Caco-2 (cell line): ENCODE measurements at places on chromosomes 7 and 10. TPM values are rescaled to one million over a fixed set of nuclear protein-coding genes. Genes with fewer than 3 reads are reported as not detected.
A peak's percentile ranks its signal among the peaks of the same experiment; 100 is the strongest.

GRCh38 chr7:3888096-3888495, 587.0 kb downstream of the SDK1 start:
- no peak for DNase-seq

GRCh38 chr10:24346877-24347519, 138.1 kb downstream of the KIAA1217 start:
- no peak for DNase-seq

DNA sequence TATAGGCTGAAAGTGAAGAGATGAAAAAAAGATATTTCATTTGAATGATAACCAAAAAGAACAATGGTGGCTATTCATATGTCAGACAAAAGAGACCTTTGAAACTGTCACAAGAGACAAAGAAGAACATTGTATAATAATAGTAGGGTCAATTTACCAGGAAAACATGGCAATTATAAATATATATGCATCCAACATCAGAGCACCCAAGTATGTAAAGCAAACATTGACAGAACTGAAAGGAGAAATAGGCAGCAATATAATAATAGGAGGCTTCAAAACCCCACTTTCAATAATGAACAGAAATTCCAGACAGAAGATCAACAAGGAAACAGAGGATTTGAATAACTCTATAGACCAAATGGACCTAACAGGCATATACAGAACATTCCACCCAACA, 876.2 kb downstream of the GRID1 start:
- DNase-seq = no peak

GRCh38 chr7:112185005-112185834, 21.0 kb downstream of the DOCK4 start:
- no peak for DNase-seq

- peak; percentile 50 for DNase-seq
Observed at GRCh38 chr7:131106681-131107336, 220.9 kb upstream of the MKLN1 start.

- DNase-seq = no peak
Observed at GRCh38 chr7:128842674-128843641, 12.8 kb downstream of the FLNC start.

DNA sequence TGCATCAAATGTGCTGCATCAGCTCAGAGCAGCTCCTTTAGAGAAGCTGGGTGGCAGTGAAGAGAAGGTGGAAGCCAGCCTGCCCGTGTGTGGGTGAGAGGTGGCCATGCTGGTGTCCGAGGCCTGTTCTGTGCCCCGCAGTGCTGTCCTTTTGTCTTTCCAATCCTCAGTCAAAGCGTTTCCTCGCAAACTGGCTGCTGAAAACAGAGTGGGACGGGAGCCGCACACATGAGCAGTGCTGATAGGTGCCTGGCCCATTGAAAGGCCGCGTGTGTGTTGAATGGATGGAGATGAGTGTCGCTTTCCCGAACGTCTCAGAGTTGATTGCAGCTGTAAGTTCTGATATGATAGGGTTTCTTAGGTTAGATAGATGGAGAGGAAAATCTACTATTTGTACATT, 39.3 kb downstream of the WDR37 start:
- DNase-seq = no peak

DNA sequence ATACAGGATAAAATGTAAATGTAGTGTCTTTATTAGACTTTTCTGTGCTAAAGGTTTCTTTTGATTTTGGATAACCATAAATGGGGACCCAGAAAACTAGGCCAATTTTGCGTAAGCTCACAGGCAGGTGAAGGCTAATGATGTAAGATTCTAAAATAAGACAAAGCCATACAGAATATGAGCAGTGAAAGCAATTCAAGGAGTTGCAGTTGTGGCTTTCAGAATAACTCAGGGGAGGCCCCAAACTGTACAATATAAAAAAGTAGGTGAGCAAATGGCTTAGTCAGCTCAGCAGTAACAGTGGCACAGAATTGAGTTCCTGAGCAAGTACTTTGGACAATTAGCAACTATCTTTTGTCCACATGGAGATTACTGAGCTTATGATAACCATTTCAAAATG, 81.7 kb upstream of the NRP1 start:
- DNase-seq = no peak

DNA sequence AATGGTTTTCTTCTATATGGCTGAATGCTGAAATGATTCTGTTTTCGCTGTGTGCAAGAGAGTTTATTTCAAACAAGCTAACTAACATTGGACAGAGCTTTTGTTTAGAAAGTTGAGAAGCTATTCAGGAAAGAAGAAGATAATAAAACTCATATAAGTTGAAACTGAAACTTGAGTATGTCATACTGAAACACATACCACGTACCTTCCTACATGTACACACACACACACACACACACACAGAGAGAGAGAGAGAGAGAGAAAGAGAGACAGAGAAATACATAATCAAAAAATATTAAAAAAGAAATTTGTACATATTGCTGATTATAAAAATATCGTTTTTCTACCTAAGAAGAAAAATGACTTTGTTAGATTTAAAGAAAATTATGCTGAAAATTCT, 561.9 kb upstream of the KCND2 start:
- no peak for DNase-seq

DNA sequence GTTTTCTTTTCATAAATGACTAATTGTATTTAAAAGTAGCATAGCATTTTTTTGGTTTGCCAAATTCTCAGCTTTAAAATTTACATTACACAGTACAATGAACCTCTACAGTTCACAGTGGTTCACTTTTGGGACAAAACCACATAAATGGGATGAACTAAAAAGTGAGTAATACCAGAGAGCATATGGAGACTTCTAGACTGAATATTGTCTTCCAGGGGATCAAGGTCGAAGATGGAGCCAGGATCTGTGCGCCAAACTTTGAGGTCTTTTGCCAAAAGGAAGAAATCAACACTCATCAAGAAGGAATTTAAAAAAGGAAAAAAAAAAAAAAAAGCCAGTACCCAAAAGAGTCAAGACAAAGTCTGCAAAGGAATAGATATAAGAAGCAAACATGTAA, 87.5 kb downstream of the NEBL start:
- DNase-seq = no peak

GRCh38 chr7:131591687-131592319, 35.4 kb upstream of the PODXL start:
- no peak for DNase-seq

DNA sequence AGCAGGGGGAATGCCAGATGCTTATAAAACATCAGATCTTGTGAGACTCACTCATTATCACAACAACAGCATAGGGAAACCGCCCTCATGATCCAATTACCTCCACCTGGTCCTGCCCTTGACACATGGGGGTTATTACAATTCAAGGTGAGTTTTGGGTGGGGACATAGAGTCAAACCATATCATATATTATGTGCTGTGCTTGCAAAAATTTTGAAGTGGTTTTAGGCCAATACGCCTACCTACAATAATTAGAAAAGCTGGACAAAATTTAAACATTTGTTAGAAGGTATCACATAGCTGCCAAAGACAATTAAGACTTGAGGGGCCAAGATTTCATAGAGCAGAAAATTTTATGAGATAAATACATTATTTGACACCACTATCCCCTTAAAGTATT, 29.5 kb downstream of the NPSR1 start:
- DNase-seq = no peak

- DNase-seq = no peak
Observed at GRCh38 chr10:68235111-68235510, 3.2 kb upstream of the ATOH7 start.

- no peak for DNase-seq
Observed at GRCh38 chr10:81865581-81865980, 9.4 kb upstream of the NRG3 start.

- DNase-seq = no peak
Observed at GRCh38 chr10:1249142-1249920, 193.1 kb downstream of the WDR37 start.

GRCh38 chr10:116774728-116775151, 32.4 kb upstream of the HSPA12A start:
- DNase-seq = no peak

DNA sequence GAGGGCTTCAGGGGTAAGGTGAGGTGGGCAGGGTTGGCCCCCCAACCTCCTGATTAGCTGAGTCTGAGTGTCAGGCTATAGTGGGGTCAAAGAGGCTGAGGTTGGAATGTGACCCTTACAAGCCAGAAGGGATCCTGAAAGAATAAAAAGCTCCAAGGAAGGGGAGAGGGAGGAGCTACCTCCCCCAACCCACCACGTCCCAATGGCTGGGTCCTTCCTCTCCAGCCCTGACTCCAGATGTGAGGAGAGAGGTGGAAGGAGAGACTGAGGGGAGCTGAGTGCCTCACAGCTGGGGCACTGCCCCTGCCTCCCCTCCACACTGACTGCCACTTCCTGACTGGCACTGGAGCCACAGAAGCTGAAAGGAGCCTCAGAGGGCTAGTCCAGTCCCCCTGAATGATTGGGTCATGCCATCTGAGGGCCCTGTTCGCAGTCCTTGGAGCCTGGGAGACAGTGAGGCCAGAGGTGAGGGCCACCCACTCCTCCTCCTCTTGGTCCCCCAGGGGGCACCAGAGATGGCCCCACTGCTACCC, 20.6 kb downstream of the IMPDH1 start:
- DNase-seq = no peak

DNA sequence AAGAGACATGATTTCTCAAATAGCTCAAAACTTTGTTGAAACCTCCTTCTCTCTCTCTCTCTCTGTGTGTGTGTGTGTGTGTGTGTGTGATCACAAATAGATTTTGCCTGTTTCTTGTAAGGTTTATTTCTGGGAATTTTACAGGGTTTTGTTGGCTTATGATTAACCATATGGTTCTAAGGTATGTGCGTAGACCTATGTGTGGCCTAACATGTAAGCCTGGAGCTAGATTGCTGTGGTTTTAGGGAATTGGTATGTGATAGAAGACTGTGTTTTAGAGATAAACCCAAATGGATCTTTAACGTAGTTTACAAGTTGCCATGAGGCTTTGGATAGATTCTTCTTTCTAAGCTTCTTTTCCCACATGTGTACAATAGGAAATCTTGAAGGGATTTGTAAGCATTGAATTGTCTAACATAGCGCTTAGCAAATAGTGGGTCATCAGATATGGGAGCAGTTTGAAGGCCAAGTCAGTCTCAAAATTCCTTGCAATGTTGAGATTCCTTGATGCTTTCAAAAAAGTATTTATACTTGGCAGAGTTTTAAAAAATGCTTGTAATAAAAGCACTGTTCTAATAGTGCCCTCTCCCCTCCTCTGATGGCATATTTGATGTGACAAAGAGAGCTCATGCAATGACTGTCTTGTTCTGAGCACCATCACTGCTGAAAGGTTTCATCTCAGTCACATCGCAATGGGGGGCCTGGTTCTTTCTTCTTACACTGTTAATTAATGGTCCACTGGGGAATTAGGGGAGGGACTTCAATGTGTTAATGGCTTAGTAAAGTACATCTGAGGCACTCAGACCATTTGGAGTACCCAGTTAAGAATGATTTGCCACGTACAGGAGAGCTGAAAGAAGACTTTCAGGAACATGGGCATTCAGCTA, 118.2 kb downstream of the SNX10 start:
- no peak for DNase-seq

DNA sequence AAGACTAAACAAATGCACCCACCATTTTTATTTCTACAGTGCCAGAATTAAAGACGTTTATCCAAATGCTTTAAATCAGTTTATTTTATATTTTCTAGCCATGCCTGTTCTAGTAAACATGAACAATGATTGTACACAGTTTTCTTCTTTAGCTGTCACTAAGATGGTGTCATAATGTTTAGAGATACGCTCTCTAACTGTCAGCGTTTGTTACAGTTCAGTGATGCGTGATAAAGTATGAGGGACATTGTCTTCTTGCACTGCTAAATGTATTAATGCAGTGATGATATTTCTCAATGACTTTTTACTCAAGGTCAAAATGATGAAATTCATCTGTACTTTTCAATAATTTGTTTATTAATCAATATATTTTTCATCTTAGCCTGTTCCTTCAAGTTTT, 513.6 kb downstream of the ATRNL1 start:
- no peak for DNase-seq

DNA sequence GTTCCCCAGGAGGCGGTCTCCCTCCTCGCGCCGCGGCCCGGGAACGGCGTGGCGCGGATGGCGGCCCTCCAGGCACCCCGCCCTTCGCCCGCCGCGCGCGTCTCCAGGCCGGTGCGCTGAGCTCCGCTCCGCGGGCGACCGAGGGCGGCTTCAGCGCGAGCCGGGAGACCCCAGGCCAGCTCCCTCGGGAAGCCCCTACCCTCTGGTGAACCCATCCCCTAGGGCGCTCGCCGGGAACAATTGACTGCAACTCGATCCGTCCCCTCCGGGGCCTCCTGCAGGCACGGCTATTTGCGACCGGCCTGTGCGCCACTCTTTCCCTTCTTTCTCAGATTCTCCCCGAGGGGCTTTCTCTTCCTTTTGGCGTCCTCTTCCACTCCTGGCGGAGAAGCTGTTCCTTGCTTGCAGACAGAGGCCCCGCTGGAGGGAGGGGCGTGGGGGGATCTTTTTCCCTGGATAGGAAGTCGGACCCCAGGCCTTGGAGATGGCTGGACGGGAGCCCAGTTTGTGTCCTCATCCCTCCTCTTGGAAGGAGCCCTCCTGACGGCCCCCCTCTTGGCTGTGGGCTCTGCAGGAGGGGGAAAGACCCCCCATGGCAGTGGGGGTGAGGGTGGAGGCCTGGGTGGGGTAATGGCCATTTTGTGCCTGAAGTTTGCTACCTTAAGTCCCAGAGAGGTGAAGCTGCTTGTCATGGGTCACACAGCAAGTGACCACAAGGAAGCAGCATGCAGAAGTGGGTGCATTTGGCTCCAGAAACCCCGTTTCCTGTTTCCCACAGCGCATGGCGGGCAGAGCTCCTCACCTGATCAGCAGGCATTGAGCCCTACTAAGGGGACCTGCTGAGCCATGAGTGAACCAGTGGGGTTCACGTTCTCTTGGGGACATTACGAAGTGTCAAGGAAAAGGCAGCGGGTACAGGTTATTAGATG, 171.2 kb upstream of the TNRC18 start:
- peak; percentile 54 for DNase-seq

DNA sequence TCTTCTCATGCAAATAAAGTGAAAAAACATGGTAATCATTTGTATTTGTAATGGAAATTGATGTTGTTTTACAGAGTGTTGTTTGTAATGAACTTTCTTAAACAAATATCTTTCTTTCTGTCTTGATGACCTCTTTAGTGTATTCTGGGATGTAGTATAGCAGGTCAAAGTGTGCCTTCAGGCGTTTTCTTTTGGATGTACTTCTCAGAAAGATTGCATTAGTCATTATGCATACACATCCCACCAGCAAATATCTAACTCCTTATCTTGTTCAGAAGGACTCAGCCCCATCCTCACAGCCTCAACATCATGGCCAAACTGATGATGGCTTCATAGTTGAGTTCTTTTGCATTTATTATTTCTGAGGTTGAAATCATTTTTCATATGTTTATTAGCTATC, 124.7 kb downstream of the LRRC18 start:
- no peak for DNase-seq

- DNase-seq = no peak
Observed at GRCh38 chr7:86592185-86592584, 51.5 kb upstream of the GRM3 start.

Gene NCF1
- total RNA-seq = 0.23 TPM in 1 of 2 replicates, not detected in the other

Gene ZNF365
- total RNA-seq = not detected in 2 replicates

Gene COPG2
- 12.7 and 13.9 TPM in 2 replicates for total RNA-seq

Gene SHH
- 4.7 and 6.2 TPM in 2 replicates for total RNA-seq

Gene UNCX
- not detected in 2 replicates for total RNA-seq

Gene PARD3
- total RNA-seq = 74.9 and 80.7 TPM in 2 replicates

Gene TMEM213
- not detected in 2 replicates for total RNA-seq

Gene EGFR
- total RNA-seq = 55.1 and 60.1 TPM in 2 replicates

Gene GPR158
- 0.05 and 0.07 TPM in 2 replicates for total RNA-seq

Gene OR2F1
- total RNA-seq = 1.6 TPM in 1 of 2 replicates, not detected in the other

Gene FKBP6
- total RNA-seq = not detected in 2 replicates

Gene PTF1A
- total RNA-seq = not detected in 2 replicates

Gene AKR1C3
- total RNA-seq = 96.8 and 115 TPM in 2 replicates
